Motor neuron (in vitro differentiated cells): ENCODE measurements at places on chromosomes 6 and 20. TPM values are rescaled to one million over a fixed set of nuclear protein-coding genes. Genes with fewer than 3 reads are reported as not detected.

PTCRA gene
- 0.83 TPM in 1 of 2 replicates, not detected in the other for total RNA-seq

IL17F gene
- total RNA-seq = not detected in 2 replicates

PLCB1 gene
- 47.0 and 48.5 TPM in 2 replicates for total RNA-seq

TMEM14A gene
- 54.8 and 65.1 TPM in 2 replicates for total RNA-seq

C6orf163 gene
- total RNA-seq = 1.2 and 3.0 TPM in 2 replicates

SH3BGRL2 gene
- total RNA-seq = 43.6 and 44.6 TPM in 2 replicates

C6orf58 gene
- 0.36 TPM in 1 of 2 replicates, not detected in the other for total RNA-seq

DNA sequence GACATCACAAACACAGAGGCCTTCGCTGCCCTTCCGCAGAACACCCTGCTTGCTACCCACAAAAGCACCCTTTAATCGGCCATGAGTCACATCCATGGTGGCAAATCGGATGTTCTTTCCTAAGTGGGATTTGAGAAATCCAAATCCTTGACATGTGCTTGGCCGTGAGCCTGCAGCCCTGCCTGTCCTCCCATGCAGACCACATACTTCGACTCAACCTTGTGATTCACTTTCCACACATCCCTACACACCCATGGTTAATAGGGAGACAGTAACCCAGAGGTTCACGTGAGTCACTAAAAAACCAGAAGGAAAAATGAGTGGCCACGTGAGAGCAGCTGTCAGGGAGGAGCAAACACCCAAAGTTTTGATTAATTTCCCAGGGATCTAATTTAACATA is 19.4 kb downstream of the RAMACL start:
- ATAC-seq = no peak

DNA sequence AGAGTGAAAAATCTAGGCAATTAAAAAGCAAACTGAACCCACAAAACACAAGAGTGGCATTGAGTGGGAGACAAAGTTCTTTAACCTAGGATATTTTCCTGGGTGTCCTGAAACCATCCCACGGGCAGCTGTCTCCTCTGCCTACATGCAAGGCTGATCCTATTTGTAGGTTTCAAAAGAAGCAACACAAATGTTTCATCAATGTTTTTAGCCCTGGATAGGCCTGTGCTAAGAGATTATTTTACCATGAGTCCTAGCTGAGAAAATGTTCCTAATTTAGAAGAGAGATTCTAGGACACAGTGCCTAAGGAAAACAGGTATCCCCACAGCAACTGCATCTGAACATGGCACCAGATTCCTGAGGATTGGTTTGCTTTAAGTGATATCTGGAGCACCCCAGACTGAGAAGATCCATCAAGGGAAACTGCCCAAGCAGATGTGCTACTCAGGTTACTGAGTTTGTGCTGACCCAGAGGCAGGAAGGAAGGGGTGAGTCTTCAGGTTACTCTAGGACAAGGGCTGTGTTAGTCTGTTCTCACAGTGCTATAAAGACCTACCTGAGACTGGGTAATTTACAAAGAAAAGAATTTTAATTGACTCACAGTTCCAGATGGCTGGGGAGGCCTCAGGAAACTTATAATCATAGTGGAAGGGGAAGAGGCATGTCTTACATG is 111.6 kb upstream of the UST start:
- no peak for ATAC-seq

- ATAC-seq = no peak
Measured at GRCh38 chr6:52317841-52318581, 33.5 kb upstream of the MCM3 start.

DNA sequence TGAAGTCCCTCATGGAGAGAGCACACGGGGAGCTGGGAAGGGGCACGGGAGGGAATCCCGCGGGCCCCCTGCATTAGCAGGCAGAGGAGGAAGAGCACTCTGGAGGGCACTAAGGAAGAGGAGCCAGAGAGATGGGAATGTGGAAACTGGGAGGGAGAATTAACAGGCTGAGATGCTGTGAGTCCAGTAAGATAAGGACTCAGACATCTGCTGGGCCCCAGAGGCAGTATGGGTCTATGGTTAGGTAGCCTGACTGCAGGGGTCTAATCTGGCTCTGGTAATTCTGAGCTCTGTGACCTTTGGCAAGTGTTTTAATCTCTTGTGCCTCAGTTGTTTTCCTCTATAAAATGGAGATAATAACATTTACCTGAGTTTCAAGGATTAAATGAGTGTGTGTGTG is 15.7 kb upstream of the SRSF3 start:
- no peak for ATAC-seq

- ATAC-seq = peak; percentile 50
Measured at GRCh38 chr6:42428326-42429041, 23.2 kb downstream of the TRERF1 start.

- no peak for ATAC-seq
Measured at GRCh38 chr6:147297663-147298316, 93.6 kb downstream of the STXBP5 start.

- peak; percentile 51 for ATAC-seq
Measured at GRCh38 chr20:21101453-21101931, 4.7 kb downstream of the LINC00237 start.

DNA sequence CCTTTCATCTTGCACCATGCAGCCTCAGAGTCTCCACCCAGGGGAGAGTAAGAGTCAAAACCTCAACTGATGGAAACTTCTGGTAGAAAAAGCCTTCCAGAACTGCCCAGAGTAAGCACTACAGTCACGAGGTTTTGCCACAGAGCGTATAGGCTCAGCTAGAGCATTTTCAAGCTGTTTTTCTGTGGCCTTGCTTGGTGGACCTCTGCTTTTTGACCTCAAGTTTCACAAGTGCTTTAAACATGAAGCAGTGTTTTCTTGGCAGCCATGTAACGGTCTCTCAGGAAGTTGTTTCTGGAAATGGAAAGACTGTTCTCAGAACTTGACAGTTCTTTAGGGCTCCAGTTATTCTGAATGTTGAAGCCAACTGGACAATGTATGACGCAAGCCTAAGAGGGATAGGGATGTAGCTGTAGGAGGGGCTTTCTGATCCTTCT is 146.5 kb downstream of the ZDHHC14 start:
- ATAC-seq = peak; percentile 32

- no peak for ATAC-seq
Measured at GRCh38 chr20:44542890-44543289, 21.0 kb upstream of the SERINC3 start.

DNA sequence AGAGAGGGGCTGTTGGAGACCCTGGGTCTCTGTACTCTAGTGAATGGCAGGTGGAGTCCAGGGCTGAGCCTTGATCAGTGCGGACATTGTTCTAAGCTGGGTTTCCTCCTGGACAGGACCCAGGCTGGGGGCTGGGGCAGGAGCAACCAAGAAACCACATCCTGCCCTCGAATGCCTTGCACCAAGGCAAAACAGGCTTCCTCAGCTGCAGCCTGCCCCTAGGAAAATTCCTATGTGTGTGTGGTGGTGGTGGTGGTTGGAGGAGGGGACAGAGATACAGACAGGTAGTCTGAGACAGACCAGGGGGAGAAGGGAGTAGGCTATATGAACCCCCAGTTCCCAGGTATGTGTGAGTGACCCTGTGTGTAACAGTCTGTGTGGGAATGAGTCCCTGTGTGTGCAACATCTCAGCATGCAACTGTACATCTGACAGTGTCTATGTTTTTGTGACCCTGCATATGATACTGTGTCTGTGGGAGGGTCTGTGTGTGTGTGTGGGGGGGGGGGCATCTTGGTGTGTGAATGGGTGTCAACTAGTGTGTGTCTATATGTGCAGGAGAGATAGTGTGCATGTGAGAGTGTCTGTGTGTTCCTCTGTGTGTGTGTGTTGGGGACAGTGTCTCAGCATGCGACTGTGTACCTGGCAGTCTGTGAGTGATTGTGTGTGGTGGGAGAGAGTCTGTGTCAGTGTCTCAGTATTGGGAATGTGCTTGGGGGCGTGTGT is 3.0 kb downstream of the GLP1R start:
- no peak for ATAC-seq

DNA sequence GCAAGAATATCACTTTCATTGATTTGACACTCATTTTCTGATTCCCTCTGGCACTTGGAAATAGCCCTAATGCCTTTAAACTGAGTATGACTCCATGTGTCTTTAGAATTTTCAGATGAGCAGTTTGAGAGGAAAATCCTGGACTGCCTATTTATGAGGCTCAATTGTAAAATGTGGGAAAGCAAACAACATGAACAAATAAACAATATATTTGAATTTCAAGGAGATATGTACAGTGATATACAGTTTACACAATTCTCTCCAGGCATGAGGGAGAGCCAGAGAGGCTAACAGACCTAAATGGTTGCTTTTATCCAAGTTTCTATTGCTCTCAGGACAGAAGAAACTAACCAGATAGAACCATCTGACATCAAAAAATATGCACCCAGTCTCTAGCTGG is 748.2 kb upstream of the NRSN1 start:
- no peak for ATAC-seq

DNA sequence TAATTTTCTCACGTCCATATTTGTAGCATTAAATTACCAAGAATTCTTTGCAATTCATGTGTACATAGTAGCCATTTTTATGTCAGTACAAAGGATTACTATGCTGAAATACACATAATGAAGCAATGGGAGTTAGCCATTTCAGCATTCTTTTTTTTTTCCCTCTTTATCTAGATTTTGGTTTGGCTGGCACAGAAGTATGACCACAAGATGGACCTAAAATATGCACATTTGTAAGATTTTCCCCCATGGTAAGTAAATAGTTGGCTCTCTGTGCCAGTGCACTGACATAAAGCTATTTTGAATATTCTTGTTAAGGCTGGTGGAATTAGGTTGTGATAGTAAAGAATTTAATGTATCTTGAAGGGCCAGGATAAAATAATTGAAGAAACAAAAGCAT is 486.1 kb upstream of the BTBD3 start:
- ATAC-seq = no peak

- no peak for ATAC-seq
Measured at GRCh38 chr6:99871641-99872040, 122.4 kb downstream of the MCHR2 start.

DNA sequence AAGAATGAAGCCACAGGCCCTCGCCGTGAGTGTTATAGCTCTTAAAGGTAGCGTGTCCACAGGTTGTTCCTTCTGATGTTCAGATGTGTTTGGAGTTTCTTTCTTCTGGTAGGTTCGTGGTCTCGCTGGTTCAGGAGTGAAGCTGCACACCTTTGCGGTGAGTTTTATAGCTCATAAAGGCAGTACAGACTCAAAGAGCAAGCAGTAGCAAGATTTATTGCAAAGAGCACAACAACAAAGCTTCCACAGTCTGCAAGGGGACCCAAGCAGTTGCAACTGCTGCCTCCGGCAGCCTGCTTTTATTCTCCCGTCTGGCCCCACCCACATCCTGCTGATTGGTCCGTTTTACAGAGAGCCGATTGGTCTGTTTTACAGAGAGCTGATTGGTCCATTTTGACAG is 5.2 kb downstream of the HIVEP1 start:
- ATAC-seq = no peak

DNA sequence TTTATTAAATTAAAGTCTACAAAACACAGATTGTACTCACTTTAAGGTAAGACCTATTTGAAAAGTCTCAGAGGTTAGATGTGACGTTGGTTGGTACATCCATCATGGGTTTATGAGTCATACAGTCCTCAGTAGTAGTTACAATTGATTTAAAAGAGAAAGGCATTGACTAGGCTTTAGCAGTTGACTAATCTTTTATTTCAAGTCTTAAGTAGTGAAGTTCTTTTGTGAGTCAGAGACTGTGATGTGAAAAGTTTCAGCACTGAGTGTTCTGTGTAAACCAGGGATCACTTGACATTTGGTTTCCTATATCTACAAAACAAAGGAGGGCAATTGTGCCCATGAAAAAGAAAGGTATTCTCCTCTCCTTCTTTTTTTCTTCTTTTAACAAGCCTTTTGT is 221.3 kb downstream of the GRIK2 start:
- peak; percentile 55 for ATAC-seq

DNA sequence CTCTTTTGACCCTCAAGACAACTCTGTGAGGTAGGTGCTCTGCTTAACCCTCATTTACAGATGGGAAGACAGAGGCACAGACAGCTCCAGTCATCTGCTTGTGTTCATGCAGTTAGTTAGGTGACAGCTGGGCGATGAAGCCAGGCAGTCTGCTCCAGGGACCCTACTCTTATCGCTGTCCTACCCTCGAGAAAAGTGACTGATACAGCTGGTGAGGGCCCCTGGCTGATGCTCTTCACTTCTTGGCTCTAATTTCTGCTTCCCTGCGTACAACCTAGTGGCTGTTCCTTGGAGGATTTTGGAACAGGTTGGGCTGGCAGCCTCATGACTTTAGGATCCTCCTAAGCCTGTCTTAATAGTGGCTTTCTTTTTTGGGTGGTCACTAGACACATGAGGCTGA is 9.1 kb upstream of the TJAP1 start:
- no peak for ATAC-seq

DNA sequence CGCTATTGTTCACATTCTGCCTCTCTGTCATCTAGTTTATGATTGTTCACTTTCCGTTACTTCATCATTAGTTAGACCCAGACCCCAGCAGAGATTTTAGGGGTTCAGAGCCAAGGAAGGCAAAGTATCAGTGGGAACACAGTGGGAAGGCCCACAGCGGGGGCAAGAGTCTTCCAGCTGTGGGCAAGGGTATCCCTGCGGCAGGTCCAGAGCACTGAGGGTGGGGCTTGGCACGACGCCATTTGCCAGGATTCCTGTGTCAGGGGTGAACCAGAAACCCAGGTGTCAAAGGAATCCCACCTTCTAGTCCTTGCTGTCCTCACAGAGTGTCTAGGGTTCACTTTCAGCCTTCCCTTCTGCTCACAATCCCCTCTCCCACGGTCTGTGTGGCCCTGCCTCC is 13.3 kb downstream of the RAET1E start:
- ATAC-seq = no peak

DNA sequence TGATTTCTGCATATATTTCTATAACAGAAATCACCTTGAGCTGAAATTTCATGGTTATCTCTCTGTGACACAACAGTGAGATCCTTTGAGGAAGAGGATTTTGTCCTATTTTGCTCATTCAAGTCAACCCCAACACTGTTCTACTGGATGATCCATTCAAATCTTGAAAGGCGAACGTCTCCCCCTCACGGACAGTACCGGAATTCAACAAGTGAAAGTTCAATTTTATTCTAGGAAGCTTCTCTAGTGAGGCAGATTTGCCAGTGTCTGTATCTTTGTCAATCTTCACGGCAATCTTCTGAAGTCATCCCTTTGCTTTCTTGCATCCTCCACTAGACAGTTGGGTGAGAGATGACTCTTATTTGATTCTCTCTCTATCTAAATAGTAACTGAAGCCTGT is 91.7 kb upstream of the PDE7B start:
- ATAC-seq = no peak

DNA sequence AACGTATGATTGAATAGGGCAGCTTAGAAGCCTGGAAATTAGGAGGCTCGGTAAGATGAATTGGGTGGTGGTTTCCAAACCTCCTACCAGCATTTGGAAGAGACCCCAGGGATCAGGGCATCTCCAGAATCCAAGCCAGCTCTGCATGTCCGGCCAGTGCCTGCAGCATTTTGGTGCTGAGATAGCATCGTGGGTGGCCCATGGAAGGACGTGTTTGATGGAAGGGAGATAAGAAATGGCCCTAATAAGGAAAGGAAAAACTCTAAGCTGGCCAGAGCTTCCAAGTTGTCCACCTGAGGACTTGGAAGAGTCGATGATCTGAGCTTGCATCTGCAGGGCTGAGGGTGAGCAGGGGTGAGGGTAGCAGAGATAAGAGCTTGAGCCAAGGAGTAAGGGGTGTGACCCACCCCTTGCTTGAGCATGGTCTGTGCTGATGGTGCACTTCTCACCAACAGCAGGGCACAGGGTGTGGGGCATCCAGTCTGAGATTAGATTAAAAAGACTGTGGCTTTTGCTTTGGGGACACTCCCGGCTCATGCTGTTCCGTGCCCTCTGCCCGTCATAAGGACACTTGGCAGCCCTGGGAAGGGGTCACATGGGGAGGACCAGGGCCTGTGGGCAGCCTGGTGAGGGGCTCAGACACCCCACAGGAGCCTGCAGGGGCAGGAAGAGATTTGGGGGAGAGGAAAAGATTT is 213.2 kb downstream of the ERMARD start:
- no peak for ATAC-seq

- ATAC-seq = no peak
Measured at GRCh38 chr6:113122060-113122459, 735.1 kb upstream of the MARCKS start.
